Caco-2 (cell line): ENCODE measurements at places on chromosomes 2 and 18. TPM values are rescaled to one million over a fixed set of nuclear protein-coding genes. Genes with fewer than 3 reads are reported as not detected.

- no peaks in the 10 kb centered on the region for H3K36me3 ChIP-seq
- no peak overlapping the region for H3K27ac ChIP-seq
- no peaks in the 10 kb centered on the region; the same call in none of the 2 replicates for H3K27me3 ChIP-seq
- no peaks in the 10 kb centered on the region for H3K4me1 ChIP-seq
- H3K4me3 ChIP-seq = no peak overlapping the region
These were observed 352.3 kb upstream of the MEIS1 start for GRCh38 chr2:66082581-66082980.

DNA sequence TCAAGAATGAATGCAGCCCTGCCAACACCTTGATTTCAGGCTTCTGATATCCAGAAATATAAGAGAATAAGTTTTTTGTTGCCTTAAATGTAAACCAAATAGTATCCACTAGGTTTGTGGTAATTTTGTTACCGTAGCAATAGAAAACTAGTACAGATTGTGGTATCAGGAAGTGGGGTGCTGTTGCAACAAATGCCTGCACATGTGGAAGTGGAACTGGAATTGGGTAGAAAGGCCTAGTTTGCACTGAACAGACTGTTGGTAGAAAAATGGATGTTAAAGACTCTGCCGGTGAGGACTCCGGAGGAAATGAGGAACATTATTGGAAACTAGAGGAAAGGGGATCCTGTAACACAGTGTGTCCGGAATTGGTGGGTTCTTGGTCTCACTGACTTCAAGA lies 145.8 kb upstream of the MGAT5 start:
- H3K36me3 ChIP-seq = no peaks in the 10 kb centered on the region
- H3K4me3 ChIP-seq = no peak overlapping the region
- no peaks in the 10 kb centered on the region for H3K4me1 ChIP-seq
- DNase-seq = no peak
- no peak overlapping the region for H3K27ac ChIP-seq

DNA sequence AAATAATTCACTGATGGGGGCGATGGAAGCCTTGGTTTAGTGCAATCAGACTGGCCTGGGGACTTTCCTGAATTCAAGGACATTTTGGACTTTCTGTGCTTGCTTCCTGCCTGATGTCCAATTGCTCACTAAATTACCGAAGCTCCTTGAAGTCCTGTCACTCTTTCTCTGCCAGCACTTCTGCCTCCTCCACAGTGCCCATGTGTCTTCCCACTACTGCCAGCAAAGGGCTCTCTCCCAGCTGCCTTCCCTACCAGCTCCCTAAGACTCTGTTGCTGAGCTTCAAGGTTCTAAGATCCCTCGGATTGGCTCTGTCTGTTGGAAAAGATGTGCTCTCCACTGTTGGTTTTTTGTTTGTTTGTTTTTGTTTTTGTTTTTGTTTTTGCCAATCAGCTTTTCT lies 158.1 kb downstream of the MTCL1 start:
- H3K4me3 ChIP-seq = no peak overlapping the region
- H3K4me1 ChIP-seq = no peaks in the 10 kb centered on the region
- H3K27me3 ChIP-seq = no peaks in the 10 kb centered on the region
- no peak for DNase-seq

DNA sequence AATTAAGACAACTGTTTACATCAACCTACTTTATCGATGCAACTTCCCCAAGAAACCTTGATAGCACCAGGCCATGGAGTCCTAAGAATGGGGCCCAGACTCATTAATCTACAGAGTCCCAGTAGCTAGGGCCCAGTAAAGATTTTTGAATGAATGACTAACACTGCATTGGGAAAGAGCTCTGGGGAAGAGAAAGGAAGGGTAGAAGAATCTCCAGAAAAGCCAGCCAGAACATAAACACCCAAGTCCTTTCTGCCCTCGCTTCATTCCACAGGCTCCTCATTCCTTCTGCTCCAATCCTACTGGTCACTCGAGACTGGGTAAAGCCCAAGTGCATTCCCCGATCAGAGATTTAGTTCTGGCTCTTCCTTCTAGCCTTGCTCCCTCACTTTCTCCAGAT lies 44.3 kb downstream of the CYRIA start:
- H3K27ac ChIP-seq = no peak overlapping the region
- no peak for DNase-seq
- no peaks in the 10 kb centered on the region for H3K4me1 ChIP-seq

The HOXD13 gene
- total RNA-seq = not detected in 2 replicates

GRCh38 chr2:29611850-29612249 lies 309.5 kb downstream of the ALK start:
- H3K27ac ChIP-seq = no peak overlapping the region
- no peak for DNase-seq
- H3K27me3 ChIP-seq = 0 out of 2 replicates have a peak, but pooled peaks cover 1% of the 10 kb centered on the region
- no peak overlapping the region for H3K4me3 ChIP-seq
